ENCODE measurements at places on chromosomes 1 and 21. TPM values are rescaled to one million over a fixed set of nuclear protein-coding genes. Genes with fewer than 3 reads are reported as not detected.

- no peak for DNase-seq
Measured at GRCh38 chr1:205593532-205593931, 38.3 kb downstream of the ELK4 start.

DNA sequence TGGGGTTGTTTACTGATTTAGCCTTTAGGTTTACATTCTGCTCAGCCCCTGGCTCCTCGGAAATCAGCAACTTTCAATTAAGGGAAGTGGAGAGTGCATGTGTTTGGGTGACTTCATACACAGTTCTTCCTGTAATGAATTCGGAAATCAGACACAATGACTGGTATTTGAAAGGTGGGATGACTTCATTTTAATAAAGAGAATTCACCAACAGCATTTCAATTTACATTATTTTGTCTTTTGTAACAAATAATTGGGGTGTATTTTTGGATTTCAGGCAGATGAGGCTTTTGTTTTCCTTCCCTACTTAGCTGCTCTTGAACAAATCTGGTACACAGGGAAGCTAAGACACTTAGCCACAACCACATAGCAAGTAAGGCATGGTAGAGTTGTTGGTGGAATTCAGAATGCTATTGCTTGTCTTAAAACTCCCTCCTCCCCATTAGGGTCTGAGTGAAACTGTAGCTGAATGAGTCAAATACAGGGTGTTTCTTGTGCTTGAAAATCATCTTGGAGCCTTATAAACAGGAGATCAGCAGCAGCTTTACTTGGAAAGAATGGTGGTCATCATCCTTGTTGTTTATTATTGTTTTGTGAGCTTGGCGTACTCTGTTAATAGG, 917 bp downstream of the STX12 start:
- no peak for DNase-seq

DNA sequence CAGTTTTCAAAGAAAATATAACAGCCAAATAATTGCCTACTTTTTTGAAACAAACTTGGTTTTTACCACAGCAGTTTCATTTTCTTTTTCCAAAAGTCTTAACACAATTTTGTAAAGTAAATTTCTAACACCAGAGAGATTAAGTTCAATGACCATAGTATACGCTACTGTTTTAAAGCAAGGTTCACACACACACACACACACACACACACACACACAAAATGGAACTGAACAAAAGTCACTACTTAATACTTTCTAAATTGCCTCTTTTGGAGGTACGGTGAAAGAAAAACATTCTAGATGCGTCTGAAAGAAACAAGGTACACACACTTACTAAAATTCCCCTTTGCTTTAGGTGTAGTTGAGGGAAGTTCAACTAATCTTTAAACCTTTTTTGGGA, 30.1 kb downstream of the C21orf91 start:
- no peak for DNase-seq

- no peak for DNase-seq
Measured at GRCh38 chr1:71660411-71660810, 579.6 kb upstream of the ZRANB2 start.

DNA sequence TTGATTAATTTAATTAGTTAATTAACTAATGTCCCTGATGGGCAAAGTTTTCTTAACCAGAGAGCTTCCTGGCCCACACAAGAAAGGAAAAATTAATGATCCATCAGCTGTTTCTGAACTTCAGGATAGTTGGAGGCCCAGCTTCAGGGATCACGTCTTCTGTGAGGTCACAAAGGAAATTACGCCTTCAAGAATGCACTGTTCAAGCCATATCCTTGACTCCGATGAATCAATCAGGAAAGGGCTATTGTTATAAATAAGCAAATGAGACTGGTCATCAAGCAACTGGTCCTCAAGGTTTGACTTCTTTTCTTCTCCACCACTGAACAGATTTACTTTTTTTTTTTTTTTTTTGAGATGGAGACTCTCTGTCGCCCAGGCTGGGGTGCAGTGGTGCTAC, 40.6 kb downstream of the TCP10L start:
- DNase-seq, result no peak

GRCh38 chr1:204146309-204146708, 5.5 kb downstream of the ETNK2 start:
- DNase-seq, result no peak

DNA sequence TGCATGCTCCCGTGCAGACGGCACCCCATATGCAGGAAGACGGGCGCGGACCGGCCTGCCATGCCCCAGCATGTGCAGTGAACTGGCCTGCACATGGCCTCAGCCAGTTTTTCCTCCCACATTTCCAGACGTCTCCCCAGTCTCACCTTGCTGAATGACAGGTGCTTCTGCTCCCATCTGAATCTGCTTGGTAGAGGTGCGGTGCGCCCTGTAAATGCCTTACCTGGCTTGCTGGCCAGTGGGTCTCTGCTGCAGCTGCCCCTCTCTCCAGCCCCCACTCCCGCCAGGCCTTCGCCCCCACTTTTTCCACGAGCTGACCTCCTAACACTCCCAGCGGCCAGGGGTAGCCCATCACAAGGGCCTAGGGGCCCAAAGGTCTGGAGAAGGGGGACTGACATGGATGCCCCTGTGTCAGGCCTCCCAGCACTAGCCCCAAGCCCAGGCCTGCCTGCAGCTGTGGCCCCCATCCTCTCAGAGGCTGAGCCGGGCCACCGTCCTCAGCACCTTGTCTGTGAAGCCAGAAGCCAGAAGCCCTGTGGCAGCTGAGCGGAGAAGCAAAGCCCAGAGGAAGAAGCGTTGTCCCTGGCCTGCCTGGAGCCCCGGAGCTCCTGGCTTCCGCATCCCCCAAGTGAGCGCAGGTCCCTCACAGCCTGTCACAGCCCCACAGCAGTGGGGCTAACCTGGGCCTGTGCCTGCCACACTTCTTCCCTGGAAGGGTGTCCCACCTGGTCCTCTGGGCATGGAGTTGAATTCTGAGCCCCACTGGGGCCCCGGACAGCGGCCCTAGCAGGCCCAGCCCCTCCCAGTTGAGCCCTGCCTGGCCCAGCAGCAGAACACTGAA, 3.7 kb upstream of the SLC19A1 start:
- no peak for DNase-seq

DNA sequence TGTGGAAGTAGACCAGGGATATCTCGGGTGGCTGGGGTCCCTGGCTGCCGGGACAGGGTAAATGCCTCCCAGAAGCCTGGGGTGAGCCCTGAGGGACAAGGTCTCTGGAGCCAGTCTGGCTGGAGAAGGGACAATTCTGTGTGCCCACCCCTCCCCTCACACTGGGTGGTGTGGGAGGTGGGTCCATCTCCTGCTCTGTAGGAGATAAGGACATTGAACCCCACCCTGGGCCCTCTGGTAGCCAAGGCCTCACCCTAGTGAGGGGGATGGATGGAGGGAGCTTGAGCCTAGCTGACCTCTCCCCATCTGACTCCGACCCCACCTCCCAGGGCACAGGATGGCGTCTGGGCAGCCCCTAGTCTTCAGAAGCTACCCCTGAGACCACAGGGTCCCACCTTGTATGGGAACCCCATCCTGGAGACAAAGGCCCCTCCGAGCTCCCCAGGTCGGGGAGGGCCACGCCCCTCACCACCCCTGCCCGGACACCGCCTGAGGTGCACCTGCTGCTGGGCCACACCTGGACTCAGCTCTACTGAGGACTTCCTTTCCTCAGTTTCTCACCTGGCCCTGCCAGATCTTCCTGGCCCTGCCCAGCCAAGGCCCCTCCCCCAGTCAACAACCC, 4.3 kb downstream of the AGRN start:
- DNase-seq, result no peak

DNA sequence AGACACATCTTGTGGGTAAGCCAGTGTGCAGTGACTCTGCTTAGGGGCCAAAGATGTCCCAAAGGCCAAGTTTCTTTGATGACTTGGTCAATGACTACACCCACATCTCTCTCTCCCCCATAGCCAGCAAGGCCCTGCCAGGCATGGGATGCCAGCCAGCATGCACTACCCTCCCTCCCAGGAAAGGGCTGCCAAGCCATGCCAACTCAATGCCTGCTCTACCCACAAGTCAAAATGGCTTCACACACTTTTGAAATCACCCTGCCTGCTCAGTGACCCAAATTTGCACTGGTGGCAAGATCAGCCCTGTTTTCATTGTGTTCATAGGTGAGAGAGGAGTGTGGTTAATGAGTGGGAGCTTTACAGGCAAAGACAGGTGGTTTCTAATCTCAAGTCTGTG, 112.5 kb downstream of the MATN1 start:
- no peak for DNase-seq

- peak; percentile 79 for DNase-seq
Measured at GRCh38 chr21:45326169-45326851, 38.6 kb upstream of the POFUT2 start.

DNA sequence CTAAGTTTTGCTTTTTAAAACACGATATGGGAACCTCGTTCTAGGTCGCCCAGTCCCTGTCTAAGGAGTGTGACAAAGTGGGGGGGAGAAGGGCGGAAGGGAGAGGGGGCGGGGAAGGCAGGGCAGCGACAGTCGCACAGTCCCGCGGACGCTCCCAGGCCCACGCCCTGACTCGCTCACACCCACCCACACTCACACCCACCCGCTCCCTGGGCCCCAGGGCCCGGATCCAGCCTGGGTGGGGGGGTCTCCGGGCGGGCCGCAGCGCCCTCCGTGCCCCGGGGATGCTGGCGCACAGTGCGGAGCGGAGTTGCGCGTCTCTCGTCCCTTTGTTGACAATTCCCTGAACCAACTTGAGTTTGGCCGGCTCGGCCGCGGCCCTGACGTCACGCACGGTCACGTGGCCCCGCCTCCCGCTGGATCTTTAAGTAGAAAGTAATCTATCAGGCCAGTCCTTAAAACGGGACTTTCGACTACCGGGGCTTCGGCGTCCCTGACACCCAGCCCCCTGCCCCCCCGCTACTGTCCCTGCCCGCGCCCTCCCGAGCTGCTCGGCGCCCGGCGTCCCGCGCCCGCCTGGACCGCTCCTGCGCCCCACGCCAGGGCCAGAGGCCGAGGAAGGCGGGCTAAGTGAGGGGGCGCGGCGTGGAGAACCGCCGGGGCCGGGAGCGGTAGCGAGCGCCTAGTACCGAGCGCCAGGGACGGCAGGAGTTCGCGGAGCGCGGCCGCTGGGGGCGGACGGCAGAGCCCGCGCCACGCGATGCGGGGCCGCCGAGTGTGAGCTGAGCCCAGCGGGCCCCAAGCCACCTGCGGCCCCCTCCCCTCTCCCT, at the start of gene FOXD3:
FOXD3 (plus strand) TSS at position 454 of the 830 bp plus-strand sequence. CDS start 492 bp downstream, outside the sequence.
- no peak for DNase-seq

GRCh38 chr1:100266741-100267140, 725 bp downstream of the RTCA start:
- no peak for DNase-seq

- no peak for DNase-seq
Measured at GRCh38 chr1:118862755-118863154, 125.4 kb downstream of the TBX15 start.

Gene CELA2A
- total RNA-seq, result not detected

Gene KRTAP21-3
- not detected for total RNA-seq

Gene BACH1
- 136 TPM for total RNA-seq

Gene AMY2A
- not detected for total RNA-seq

Gene CYP4Z1
- total RNA-seq, result 0.41 TPM

Gene USP33
- 259 TPM for total RNA-seq

Gene C1orf141
- under 0.01 TPM for total RNA-seq

Gene VANGL1
- 2.9 TPM for total RNA-seq

Gene KLHL17
- total RNA-seq, result 6.1 TPM

Measured in frontal cortex (tissue), 4 donors.